ENCODE measurements at places on chromosomes 13 and 19.
A peak's percentile ranks its signal among the peaks of the same experiment; 100 is the strongest.

DNA sequence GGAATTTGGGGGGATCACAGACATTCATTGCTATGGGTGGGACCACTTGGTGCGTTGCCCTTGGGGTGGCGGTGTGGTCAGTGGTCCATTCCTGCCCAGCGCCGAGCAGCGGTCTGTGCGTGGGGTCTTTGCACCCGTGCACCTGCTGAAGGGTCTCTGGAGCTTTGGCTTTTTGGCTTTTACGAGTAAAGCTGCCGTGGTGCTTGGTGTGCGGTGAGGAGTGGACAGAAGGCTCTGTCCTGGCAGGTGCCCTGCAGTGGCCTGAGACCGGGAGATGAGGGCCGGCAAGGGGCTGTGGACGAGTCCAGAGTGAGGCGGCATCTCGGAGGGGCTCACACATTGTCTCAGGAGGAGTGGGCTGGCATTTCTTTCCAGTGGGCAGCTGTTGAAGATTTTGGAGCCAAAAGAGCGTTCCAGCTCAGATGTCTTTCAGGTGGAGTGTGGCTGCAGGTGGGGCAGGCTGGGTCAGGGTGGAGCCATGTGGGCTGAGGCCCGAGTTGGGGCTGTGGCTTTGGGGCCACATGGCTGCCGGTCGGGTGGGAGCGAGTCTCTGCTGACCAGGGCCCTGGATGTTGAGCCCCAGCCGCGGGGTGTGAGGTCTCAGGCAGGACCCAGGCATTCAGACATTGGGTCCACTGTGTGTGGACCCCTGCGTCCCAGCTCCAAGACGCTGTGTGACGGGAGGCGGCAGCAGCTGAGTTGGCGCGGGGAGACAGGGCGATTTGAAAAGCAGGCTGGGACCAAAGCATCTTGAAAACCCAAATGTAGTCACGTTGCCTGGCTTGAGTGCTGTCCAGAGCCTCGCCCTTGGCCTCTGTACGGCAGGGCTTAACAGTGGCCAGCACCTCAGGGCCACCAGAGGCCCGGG lies 11.7 kb downstream of the GNA11 start:
- no peak for DNase-seq

GRCh38 chr19:4974880-4975469 lies 6.1 kb downstream of the KDM4B start:
- DNase-seq = no peak

- DNase-seq = peak; percentile 4
Measured at GRCh38 chr19:20423381-20424197, 142.0 kb downstream of the ZNF737 start.

- no peak for DNase-seq
Measured at GRCh38 chr19:54160182-54160811, 776 bp upstream of the LENG1 start.

GRCh38 chr13:42991898-42992763 lies at the start of gene EPSTI1:
EPSTI1 (minus strand) TSS chr13:42992241; CDS start chr13:42992165, 76 bp downstream.
- peak; percentile 76 for DNase-seq

DNA sequence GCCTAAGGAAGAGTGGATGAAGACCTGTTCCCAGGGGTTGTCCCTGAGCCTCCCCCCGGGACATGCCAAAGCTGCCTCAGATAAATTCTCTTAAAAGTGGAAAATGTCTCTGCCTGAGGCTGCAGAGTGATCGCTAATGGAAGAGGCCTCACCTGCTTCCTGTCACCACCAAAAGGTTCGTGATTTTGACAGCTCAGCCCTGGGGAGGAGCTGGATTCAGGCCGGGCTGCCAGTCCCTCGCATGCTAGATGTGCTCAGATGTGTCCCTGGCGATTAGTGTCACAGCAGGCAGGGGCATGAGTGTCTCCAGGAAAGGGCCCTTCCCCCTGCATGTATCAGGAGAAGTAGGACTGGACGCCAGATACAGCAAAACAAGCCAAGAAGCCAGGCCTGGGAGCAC lies 626.5 kb downstream of the UQCRFS1 start:
- DNase-seq = no peak

- no peak for DNase-seq
Measured at GRCh38 chr13:113630804-113631203, 27.2 kb downstream of the ATP4B start.

GRCh38 chr19:18435842-18436670 lies 1.9 kb downstream of the ISYNA1 start:
- DNase-seq = no peak

DNA sequence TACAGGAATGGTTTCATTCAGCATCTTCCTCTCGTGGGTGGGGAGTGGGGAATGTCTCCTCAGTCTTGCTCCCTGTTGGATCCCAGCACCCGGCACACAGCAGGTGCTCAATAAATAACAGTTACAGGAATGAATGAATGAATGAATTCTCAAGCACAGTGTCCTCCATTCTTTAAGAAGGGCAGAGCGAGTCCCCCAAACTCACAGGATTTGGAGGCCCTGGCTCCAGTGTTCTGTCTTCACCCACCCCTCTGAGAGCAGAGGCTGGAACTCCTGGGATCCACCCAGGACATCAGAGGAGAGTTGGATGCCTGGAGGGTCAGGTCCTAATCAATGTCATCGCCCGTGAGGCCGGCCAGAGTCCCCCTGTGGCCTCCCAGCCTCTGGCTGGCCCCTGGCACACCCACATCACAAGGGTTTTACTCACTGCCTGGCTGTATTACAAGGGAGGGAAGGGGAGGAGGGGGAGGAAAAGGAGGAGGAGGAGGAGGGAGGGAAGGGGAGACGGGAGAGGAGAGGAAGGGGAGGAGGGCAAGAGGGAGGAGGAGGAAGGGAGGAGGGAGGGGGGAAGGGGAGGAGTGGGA lies 8.7 kb upstream of the CREB3L3 start:
- DNase-seq = no peak

- DNase-seq = no peak
Measured at GRCh38 chr13:78465250-78465649, 138.1 kb downstream of the POU4F1 start.

DNA sequence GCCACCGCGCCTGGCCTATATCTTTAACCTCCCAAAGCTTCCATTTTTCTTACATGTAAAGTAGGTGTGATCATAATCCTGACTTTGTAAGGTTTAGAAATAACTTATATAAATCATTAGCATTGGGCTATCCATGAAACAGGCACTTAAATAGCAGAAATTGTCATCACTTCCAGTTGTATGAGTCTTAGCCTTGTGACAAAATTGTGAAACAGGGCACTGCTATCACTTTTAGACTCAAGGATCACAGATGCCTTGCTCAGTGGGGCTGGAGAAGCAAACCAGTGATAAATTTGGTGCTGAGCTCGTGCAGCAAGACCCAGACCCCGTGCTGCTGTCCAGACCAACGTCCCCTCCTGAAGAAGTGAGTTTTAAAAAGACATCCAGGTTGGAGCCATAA lies 209.7 kb downstream of the KATNAL1 start:
- DNase-seq = no peak

DNA sequence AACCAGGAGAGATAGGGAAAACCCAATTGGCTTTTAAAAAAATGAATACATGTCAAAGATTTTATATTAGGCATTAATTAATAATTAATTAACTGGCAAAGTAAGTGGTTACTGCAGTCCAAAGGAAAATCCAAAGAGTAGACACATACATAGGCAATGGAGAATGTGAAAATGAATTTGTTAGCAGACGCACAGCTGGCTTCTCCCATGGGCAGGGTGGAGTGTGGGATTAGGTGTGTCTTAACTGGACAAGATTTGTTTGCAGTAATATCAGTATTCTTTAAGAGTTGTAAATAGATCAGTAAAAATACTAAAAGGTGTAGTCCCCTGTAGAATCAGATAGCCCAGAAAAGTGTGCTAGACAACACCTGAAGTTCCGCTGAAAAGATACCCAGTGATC lies 58.7 kb downstream of the DHRS12 start:
- DNase-seq = no peak

GRCh38 chr13:23666582-23666981 lies 96.4 kb downstream of the TNFRSF19 start:
- no peak for DNase-seq

- DNase-seq = no peak
Measured at GRCh38 chr19:29503785-29504184, 22.0 kb upstream of the VSTM2B start.

- no peak for DNase-seq
Measured at GRCh38 chr13:79459906-79460305, 21.0 kb upstream of the NDFIP2 start.

- no peak for DNase-seq
Measured at GRCh38 chr13:22372261-22372660, 701.4 kb downstream of the FGF9 start.

DNA sequence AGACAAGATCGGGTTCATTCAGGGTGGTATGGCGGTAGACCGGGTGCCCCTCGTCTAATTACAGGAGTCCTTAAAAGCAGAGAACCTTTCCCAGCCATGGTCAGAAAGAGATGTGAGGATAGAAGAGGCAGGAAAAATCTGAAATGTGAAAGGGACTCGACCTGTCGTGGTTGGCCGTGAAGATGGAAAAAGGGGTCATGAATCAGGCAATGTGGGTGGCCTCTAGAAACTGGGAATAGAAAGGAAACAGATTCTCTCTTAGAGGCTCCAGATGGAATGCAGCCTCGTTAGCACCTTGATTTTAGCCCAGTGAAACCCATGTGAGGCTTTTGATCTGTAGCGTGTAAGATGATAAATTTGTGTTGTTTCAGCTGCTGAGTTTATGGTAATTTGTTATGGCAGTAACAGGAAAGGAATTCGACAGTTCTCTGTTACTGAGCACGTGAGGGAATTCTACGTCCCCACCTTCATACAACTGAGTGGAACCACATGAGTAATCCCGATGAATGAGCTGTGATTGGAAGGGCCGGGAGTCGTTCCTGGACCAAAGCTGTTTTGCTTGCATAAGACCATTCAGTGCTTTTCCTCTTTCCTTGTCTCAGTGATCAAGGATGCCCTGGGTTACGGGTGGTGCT lies 11.0 kb upstream of the CA11 start:
- DNase-seq = no peak

- DNase-seq = no peak
Measured at GRCh38 chr13:40984668-40985366, 34.3 kb downstream of the ELF1 start.

DNA sequence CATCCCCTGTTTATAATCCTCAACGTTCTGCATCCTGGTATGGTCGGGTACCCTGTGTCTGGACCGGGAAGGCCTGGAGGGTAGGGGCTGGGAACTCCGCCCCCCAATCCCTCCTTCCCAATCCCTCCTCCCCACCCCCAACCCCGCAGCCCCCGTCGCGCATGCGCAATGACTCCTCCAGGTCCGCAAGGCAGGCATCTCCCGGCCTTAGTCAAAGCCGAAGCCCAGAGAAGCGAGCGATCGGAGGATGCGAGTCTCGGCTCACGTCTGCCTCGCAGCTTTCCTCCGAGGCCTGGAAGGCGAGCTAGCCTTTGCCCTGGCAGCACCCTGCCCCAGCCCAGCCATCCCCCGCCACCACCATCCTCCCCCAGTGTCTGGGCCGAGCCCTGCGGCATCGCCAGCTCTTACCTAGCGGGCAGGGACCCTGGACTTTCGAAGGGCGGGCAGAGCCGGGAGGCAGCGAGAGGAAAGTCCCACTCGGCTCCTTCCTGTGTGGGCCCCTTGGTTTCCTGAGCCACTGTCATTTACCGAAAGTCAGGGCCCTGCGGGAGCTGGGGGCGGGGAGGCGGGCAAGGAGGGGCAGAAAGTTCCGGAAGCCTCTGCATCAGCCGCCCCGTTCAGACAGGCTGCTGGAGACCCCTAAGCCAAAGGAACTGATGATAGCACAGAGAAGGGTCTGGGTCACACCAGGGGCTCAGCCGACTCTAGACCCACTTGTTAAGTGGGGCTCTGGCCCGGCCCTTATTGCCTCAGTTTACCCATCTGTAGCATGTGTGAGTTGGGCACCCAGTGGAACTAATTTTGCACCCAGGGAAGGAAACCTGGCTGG lies at the start of gene JAK3:
TSS of gene JAK3 (minus strand) at position 445 of the 829 bp plus-strand sequence. CDS start 3,565 bp downstream, outside the sequence.
- DNase-seq = peak; percentile 66

- DNase-seq = no peak
Measured at GRCh38 chr13:47251771-47252170, 354.9 kb upstream of the HTR2A start.

- no peak for DNase-seq
Measured at GRCh38 chr13:77360032-77360685, 33.3 kb upstream of the MYCBP2 start.

DNA sequence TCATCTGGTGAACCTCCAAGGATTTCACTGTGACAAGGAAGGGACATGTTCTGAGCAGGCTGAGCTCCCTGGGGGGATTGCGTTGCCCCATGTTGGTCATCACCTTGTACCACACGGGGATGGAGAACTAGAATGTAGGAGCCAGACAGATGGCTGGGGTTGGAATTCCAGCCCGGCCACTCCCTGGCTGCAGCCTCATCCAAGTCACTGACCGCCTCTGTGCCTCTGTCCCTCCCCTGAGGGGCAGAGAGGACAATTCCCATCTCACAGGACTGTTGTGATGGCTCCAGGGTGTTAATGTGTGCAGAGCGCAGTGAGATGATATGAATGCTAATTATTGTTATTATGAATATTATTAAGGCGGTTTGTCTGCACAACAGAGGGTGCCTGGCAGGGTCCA lies 24.1 kb downstream of the ADGRL1 start:
- DNase-seq = no peak

DNA sequence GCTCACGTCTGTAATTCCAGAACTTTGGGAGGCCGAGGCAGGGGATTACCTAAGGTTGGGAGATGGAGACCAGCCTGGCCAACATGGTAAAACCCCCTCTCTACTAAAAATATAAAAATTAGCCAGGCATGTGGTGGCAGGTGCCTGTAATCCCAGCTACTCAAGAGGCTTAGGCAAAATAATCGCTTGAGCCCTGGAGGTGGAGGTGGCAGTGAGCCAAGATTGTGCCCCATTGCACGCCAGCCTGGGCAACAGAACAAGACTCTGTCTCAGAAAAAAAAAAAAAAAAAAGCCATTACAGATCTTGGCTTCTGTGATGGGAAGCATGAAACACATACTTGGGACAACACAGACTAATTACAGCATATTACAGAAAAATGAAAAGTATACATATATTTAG lies 1404.5 kb upstream of the SPRY2 start:
- no peak for DNase-seq

DNA sequence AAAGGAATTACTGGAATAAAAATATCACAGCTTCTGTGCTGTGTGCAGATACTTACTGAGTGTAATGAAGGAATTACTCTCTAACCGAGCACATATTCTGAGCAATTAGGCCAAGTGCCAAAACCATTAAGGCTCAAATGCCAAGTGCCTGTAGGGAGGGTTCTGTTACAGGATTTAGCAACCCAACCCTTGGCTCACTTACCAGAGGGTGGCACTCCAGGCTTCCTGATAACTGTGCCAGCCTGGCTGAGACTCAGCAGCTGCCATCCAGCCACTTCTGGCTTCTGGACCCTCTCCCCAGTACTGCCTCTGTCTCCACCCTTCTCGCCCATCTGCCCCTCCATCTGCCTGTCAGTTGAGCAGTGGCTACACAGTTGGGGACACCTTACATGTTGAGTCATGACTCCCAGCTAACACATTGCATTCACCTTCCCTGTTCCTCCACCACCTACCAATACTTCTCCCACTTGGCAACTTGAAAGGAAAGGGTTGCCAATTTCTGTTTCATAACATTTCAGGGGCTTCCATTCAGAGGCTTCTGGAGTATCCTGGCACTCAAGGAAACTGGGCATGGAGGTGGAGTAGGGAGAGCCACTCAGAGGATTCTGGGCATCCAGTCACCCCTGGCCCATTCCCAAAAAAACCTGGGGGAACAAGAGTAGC lies 110.5 kb downstream of the COG6 start:
- DNase-seq = no peak

- no peak for DNase-seq
Measured at GRCh38 chr13:34647379-34648150, 294.5 kb upstream of the NBEA start.
